Caco-2 (cell line): ENCODE measurements at places on chromosomes 6 and 20.

DNA sequence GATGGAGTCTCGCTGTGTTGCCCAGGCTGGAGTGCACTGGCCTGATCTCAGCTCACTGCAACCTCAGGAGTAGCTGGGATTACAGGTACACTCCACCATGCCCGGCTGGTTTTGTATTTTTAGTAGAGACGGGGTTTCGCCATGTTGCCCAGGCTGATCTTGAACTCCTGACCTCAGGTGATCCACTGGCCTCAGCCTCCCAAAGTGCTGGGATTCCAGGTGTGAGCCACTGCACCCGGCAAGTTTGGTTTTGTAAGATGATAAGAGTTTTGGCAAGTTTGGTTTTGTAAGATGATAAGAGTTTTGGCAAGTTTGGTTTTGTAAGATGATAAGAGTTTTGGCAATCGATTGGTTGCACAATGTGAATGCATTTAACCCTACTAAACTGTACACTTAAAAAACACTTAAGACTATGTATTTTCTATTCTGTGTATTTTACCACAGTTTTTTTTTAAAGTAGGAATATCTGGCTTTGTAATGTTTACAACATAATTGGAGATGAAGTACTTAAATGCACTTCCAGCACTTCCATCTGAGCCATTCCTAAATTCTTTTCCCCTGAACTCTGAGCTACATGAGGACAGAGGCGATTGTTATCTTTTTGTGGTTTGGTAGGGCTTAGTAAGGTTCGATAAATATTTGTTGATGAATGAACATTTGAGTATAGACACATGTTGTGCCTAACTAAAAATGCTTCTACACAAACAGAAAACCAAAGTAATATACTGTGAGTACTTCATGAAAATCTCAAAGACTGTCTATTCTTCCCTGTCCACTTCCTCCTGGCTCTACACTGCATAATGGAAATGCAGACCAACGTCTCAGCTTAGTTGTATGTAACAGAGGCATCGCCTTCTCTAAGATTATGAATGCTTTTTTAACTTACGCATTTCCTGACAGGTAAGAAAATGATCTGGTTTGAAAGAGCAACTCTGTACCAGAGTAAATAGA lies 18.8 kb downstream of the SAMHD1 start:
- H3K27me3 ChIP-seq: no peaks in the 10 kb centered on the region
- H3K27ac ChIP-seq: no peak overlapping the region
- no peak overlapping the region for H3K4me3 ChIP-seq
- DNase-seq: no peak

DNA sequence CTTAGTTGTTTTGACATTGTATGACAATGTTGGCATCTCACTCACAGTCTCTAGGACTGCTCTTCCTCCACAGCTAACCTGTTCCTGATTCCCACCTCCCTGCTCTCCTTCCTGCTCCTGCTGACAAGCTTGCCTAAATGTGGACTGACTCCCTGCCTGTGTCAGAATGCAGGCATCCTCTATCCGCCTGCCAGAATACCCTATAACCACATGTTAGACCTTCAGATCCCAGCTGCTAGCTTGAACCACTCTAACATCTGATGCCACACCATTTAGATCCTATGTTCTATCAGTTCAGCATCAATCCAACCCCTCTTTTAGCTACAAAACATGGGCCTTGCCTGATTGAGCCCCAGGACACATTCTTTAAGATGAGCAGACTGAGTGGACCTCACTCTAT lies 12.2 kb downstream of the FILIP1 start:
- no peak overlapping the region for H3K27ac ChIP-seq
- no peak for DNase-seq
- H3K27me3 ChIP-seq: no peaks in the 10 kb centered on the region
- no peak overlapping the region for H3K4me3 ChIP-seq

DNA sequence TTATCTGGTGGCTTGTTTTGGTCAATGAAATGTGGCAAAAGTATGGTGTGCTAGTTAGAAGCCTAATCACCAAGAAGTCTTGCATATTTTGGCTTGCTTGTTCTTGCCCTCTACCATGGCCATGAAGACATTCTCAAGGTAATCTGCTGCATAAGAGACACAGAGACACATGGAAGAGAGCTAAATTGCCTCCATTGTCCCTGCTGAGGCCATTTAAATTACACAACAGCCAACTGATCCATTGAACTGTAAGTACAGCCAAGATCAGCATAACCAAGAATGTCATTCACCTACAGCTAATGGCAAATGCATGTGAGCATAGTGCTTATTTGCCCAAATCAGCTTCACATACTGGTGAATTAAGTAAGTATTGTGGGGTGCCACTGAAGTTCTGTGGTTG lies 603.8 kb downstream of the FRK start:
- no peaks in the 10 kb centered on the region for H3K36me3 ChIP-seq
- H3K27me3 ChIP-seq: no peaks in the 10 kb centered on the region
- no peak overlapping the region for H3K4me3 ChIP-seq
- no peaks in the 10 kb centered on the region for H3K4me1 ChIP-seq
- H3K27ac ChIP-seq: no peak overlapping the region

- no peaks in the 10 kb centered on the region for H3K36me3 ChIP-seq
- H3K4me1 ChIP-seq: peaks cover 26% of the 10 kb centered on the region
- DNase-seq: no peak
Observed at GRCh38 chr6:107604549-107604948, 114.6 kb downstream of the SOBP start.

DNA sequence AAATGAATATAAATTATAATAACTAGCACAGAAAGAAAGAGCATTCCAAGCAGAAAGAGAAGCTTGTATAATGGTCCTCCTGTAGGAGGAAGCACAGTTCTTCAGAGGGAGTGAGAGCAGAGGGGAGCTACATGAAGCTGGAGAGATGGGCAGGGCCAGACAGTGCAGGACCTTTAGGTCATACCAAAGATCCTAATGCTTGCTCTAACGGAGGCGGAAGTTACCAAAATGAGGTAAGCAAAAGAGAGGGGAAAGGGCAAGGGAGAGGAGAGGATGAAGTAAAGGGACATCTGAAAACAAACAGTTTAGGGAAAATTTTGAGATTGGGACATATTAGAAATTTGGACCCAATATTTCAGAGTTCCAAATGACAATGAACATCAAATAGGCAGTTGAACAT lies 50.2 kb downstream of the HBS1L start:
- no peaks in the 10 kb centered on the region for H3K36me3 ChIP-seq
- no peaks in the 10 kb centered on the region; the same call in 1 of the 2 replicates for H3K4me1 ChIP-seq
- H3K4me3 ChIP-seq: no peak overlapping the region
- DNase-seq: no peak

DNA sequence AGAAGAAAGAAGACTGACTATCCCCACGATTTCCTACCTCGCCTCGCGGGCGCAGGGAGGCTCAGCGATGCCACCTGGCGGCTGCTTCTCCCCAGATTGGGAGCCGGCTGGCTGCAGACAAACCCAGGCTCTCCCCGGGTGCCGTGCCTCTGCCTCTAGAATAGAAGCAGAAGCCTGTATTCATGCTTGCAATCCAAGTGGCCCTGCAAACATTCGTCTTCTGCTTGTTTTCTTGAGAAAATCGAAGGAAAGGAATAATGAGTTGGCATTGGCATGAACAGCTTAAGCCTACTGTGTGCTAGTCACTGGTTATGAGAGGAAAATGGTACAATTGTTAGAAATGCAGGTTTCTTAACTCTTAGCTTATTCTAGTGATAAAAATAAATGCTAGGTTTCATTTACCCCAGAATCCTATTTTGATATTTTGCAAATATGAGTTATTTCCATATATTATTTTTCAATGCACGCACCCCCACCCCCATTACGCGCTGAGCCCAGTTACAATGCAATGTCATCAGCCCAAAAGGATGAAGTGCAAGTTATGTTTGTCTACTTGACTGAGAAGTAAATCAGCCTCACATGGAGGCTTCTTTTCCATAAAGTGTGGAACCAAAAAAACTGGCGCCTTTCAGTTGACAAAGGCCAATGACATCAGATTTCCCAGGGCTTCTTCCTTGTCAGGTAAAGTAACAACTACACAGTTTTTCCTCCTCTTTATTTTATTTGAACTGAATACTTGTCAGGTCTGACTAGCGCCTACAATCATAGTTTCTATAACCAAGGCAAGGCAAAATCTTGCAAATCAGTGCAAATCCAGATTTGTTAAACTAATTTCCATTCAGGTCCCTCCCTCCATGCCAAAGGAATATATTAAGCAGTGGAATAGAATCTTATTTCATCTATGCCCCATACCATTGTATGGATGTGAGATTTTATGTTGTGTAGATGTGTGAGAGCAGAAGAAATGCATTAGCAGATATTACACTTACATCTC lies 3.9 kb upstream of the SOX4 start:
- peak; percentile 91 for DNase-seq
- no peaks in the 10 kb centered on the region for H3K4me1 ChIP-seq
- peak overlapping the region; percentile 63 for H3K27ac ChIP-seq
- H3K4me3 ChIP-seq: peak overlapping the region; percentile 85
- H3K27me3 ChIP-seq: no peaks in the 10 kb centered on the region

DNA sequence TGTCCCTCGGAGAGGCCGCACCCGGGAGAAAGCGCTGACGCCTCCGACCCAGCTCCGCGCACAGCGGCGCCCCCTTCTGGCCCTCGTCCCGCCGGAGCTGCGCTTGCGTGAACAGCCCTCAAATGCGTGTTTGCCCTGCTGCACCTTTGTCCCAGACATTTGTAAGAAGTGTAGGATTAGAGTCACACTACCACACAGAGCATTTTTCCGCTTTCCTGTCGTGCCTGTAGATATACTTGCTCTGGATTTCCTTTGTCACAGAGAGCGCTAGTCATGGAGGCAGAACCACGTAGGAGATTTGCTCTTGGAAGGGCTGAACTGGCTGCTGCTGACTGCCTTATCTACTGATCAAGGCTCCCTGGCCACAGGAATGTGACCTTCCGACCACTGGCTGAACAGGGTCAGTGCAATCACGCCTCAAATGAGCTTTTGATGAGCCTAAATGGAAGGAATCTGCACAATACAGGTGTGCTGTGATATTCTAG lies 62.3 kb downstream of the PAX1 start:
- peak; percentile 88 for DNase-seq
- peak overlapping the region; percentile 34 for H3K4me3 ChIP-seq
- H3K4me1 ChIP-seq: peaks cover 5% of the 10 kb centered on the region; the same call in 1 of the 2 replicates
- H3K27me3 ChIP-seq: no peaks in the 10 kb centered on the region
- H3K36me3 ChIP-seq: no peaks in the 10 kb centered on the region
- peak overlapping the region; percentile 63 for H3K27ac ChIP-seq

DNA sequence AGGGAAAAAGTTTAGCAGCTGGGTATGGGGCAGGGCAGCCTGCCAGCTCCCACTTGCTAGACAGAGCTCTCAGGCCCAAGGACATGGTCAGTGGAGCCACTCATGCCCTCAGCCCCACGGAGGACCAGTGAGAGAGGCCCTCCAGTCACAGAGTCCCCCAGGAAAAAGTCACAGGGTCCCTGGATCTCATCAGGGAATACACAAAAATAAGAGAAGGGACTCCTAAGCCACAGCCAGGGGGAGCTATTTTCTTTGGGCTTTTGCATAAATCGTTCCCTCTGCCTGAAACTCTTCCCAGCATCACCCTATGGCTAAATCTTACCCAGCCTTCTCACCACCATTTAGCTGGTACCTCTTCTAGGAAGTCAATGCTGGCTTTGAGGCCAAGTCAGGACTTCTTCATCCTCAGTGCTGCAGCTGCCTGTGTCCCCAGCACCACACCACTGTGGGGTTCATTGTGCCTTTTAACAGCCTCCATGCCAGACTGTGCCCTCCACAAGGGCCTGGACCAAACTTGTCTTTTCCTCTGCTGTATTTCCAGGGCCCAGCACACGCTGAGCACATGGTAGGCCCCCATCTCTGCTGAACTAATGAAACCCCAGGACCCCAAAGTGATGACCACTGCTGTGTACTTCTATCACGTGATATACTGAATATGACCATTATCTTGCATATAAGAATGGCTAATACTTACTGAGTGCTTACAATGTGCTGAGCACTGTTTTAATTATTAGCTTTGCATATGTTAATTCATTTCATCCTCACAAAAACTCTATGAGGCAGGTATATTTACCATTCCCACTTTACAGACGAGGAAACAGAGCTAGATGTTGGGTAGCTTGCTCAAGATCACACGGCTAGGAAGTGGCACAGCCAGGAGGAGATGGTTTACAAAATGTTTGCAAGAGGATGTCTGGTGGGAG lies 2.0 kb downstream of the ZNF335 start:
- peak overlapping the region; percentile 81 for H3K27ac ChIP-seq
- peaks cover 10% of the 10 kb centered on the region for H3K36me3 ChIP-seq

- H3K27ac ChIP-seq: peak overlapping the region; percentile 34
- DNase-seq: no peak
- no peaks in the 10 kb centered on the region; the same call in 1 of the 2 replicates for H3K4me1 ChIP-seq
Observed at GRCh38 chr6:114040871-114041270, 69.9 kb upstream of the HDAC2 start.

GRCh38 chr20:2398449-2398848 lies 17.7 kb downstream of the TGM6 start:
- H3K4me3 ChIP-seq: no peak overlapping the region
- no peak for DNase-seq
- no peak overlapping the region for H3K27ac ChIP-seq
- H3K36me3 ChIP-seq: no peaks in the 10 kb centered on the region

GRCh38 chr6:54441020-54441419 lies 132.8 kb downstream of the TINAG start:
- H3K4me3 ChIP-seq: no peak overlapping the region
- H3K27me3 ChIP-seq: no peaks in the 10 kb centered on the region
- no peak overlapping the region for H3K27ac ChIP-seq
- DNase-seq: no peak
- no peaks in the 10 kb centered on the region for H3K36me3 ChIP-seq

DNA sequence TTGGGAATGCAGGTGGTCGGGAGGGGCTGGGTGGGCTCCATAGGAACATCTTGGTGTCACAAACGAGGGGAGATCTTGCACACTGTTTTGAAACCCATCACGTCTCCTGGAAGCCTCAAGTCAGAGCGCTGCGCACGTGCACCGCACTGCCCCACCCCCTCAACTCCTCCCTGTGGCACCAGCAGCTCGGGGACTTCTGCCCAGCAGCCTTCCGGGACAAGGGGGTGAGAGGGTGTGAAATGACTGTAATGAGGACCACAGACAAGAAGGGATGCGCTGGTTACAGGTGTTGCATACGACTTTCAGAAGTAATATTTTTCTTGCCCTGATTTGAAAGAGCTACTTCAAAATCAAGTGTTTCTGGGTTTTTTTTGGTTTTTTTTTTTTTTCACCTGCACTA lies 60.3 kb downstream of the FOXC1 start:
- no peaks in the 10 kb centered on the region for H3K4me1 ChIP-seq
- no peak overlapping the region for H3K27ac ChIP-seq
- no peak for DNase-seq
- no peaks in the 10 kb centered on the region for H3K27me3 ChIP-seq
- H3K4me3 ChIP-seq: no peak overlapping the region

GRCh38 chr6:158764926-158765325 lies 54.2 kb downstream of the EZR start:
- peaks cover 13% of the 10 kb centered on the region for H3K36me3 ChIP-seq
- H3K4me1 ChIP-seq: peaks cover 11% of the 10 kb centered on the region; the same call in 1 of the 2 replicates
- no peaks in the 10 kb centered on the region; the same call in 1 of the 2 replicates for H3K27me3 ChIP-seq
- no peak overlapping the region for H3K4me3 ChIP-seq

DNA sequence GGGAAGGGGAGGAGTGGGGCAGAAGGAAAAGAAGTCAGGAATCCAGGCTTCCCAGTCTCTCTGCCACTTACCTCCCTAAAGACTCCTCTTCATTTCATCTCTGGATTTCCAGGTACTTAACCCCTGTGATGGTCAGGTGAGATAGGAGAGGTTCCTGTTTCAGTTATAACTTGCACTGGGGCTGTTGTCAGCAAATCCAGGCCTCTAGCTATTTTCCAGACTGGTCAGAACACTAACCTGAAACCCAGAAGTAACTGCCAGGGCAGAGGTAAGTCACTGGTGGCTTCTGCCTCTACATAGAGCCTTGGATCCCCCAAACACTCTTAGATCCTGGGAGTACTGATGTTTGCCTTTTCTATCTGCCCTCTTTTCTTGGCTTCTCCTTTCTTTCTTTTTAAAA lies 233.5 kb upstream of the TAB2 start:
- no peak for DNase-seq
- H3K36me3 ChIP-seq: no peaks in the 10 kb centered on the region
- no peaks in the 10 kb centered on the region for H3K27me3 ChIP-seq
- H3K27ac ChIP-seq: no peak overlapping the region
